ENCODE measurements at places on chromosomes 4 and X.

GRCh38 chrX:146831994-146832393 lies 17.4 kb upstream of the CXorf51A start:
- no peak for DNase-seq

DNA sequence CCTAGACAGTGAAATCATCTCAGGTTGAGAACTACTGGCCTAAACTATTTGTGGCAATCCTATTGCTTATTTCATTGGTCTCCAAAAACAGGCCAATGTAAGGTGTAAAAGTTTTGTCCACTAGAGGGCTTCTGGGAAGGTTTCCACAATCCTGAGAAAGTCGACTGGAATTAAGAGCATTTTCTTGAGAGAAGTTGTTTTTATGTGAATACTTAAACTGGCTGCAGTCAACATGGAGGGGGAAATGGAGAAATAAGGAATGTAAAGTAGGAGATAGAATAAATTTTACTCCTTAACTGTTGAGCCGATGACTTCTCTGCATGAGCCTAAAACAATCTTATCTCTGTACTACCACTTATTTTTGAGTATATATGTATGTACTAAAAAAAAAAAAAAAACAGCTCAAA lies 11.0 kb upstream of the EIF4E start:
- DNase-seq = peak; percentile 78

- peak; percentile 78 for DNase-seq
These were observed 571.1 kb upstream of the DIPK2B start for GRCh38 chrX:45771560-45772340.

GRCh38 chr4:108940149-108940548 lies 177.3 kb upstream of the ETNPPL start:
- no peak for DNase-seq

- peak; percentile 80 for DNase-seq
These were observed 131.2 kb upstream of the STX18 start for GRCh38 chr4:4673070-4673469.

- peak; percentile 92 for DNase-seq
These were observed at the start of gene ANKRD50 for GRCh38 chr4:124712372-124713184. Gene ANKRD50 (minus strand): TSS chr4:124712732. CDS start chr4:124710511, 2,221 bp downstream.

DNA sequence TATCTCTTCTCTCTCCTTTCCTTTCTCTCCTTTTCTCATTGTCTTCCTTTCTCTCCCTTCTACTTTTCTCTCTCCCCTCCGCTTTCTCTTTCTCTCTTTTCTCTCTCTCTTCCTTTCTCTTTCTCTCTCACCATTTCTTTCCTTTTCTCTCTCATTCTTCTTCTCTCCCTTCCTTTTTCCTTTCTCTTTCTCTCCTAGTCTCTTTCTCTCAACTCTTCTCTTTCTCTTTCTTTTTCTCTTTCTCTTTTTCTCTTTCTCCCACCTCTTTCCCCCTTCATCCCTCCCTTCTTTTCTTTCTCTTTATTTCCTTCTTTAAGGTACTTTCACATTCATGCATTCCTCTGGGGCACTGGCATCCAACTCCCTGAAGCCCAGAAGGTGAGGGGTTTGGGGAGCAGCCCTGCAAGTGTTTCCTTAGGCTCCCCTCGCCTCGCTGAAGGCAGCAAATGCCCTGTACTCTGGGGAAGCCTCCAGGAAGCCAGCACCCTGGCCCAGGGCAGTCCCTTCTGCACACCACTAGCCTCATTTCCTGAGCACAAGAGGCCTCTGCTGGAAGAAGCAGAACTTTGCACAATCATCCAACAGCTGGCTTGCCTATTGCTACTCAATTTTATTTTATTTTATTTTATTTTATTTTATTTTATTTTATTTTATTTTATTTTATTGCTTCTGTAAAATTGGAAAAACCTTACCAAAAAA lies 124.2 kb downstream of the NFKB1 start:
- peak; percentile 65 for DNase-seq

DNA sequence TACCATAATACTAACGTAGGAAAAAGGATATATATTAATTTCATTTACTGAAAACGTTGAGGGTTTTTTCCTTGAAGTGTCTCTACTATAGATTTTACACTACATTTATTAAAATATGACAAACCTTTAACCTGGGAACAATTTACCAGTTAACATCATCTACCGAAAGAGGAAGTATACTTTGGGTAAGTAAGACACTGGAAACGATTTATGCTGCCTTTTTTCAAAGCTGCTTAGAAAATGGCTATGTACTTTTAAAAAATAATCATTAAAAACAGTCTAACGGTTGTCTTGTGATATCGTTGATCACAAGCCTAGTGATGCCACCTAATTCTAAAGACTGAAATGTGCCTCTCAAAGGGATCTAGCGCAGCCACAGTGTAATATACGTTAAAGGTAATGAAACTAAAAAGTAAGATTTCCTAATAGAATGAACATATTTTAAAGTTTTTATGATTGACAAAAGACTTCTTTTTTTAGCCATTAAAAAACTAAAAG lies 50.4 kb downstream of the STX18 start:
- no peak for DNase-seq

- peak; percentile 8 for DNase-seq
These were observed 9.2 kb upstream of the EOLA1 start for GRCh38 chrX:149531599-149531998.

DNA sequence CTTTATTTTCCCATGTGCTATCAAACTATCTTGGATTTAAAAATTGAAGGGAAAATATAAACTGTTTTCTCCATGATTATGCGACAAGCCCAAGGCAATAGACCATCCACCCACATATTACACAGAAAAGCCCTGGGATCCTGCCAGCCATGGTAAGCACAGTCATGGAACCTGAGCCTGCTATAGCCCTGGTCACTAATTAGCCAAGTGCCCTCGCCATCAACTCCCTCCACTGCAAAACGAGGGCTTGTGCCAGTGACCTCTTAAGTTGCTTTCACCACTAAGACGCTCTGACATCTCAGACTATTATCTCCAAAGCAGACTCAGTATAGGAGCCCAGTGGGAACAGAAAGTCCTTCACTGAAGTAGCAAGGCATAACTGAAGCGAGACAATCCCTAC lies 69.2 kb downstream of the NLGN4X start:
- DNase-seq = no peak

DNA sequence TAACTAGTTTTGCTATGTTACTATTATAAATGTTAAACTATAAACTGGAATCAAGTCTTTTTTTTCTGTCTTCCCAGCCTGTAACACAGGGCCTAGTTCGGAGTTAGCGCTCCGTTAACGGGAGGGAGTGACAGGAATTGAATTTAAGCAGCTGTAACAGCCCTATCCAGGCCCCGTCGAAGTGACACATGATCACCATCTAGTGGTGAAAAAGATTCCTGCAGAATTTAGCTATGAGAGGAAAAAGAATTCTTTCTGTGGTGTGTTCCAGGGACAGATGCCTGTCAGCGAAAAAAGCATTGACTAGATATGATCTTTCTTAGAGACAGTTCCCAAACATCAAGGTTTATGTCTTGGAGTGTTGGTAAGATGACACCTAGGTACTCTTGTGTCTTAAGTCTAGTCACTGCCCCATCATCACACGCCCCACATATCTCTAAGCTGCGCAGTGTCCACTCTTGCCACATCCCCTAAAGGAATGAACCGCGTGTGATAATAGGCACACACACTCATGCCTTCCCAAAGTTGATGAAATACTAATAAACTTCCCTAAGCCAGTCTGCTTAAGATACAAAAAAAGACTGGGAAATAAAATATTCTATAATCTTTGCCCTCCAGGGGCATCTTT lies 2.1 kb downstream of the GAB3 start:
- DNase-seq = peak; percentile 62

GRCh38 chr4:12852338-12853307 lies 631.5 kb downstream of the RAB28 start:
- DNase-seq = peak; percentile 69

GRCh38 chrX:103780336-103781061 lies 3.9 kb downstream of the PLP1 start:
- DNase-seq = no peak

- no peak for DNase-seq
These were observed 5.0 kb downstream of the ARSD start for GRCh38 chrX:2924151-2924550.

- no peak for DNase-seq
These were observed 62.4 kb downstream of the ARHGAP10 start for GRCh38 chr4:147794314-147794680.

GRCh38 chrX:101564651-101565050 lies 14.3 kb downstream of the ARMCX1 start:
- DNase-seq = peak; percentile 1

DNA sequence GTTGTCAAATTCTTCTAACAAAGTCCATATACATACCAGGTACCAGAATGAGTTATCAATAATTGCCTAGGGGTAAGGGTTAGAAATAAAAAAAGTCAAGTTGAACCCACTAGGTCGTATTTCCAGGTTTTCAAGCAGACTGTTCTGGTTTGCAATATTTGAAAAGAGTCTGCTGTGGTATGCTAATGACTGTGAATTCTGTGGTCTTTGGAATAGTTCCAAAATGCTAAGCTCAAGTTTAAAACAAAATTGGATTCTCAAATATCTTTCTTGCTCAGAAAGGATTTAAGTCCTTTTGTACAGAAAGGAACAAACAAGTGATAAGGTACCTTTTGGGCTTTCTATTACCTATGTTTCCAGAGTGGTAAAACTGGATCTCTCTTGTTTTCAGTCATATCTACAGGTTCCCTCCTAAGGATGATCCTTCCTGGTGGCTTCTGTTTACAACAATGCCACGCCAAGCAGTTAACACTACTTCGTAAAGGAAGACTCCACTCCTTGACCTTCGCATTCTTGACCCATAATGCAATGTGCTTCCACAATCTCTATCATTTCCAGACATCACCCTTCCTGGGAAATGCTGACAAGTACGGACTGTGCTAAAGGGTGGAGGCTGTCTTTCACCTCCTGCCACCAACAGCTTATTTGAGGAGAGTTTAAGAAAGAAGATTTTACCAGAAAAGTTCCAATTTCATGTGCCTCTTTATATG lies 531.7 kb upstream of the FTHL17 start:
- peak; percentile 11 for DNase-seq

GRCh38 chrX:47068214-47068613 lies 10.0 kb upstream of the RGN start:
- no peak for DNase-seq

- no peak for DNase-seq
These were observed 71.8 kb upstream of the ALG13 start for GRCh38 chrX:111609206-111609605.

GRCh38 chr4:95411371-95412088 lies 137.2 kb downstream of the UNC5C start:
- DNase-seq = no peak

GRCh38 chr4:773214-773613 lies 52.7 kb downstream of the CPLX1 start:
- DNase-seq = no peak

- DNase-seq = no peak
These were observed 616.2 kb upstream of the AADAT start for GRCh38 chr4:170705907-170706306.

- no peak for DNase-seq
These were observed 199.3 kb upstream of the WDFY3 start for GRCh38 chr4:85165808-85166207.

- DNase-seq = no peak
These were observed 95.2 kb downstream of the DCLK2 start for GRCh38 chr4:150173432-150173861.

- no peak for DNase-seq
These were observed 3.4 kb downstream of the UGT2A3 start for GRCh38 chr4:68948044-68948743.

GRCh38 chr4:7141151-7141834 lies 51.0 kb upstream of the SORCS2 start:
- no peak for DNase-seq

GRCh38 chr4:137957806-137958205 lies 284.3 kb downstream of the SLC7A11 start:
- DNase-seq = no peak

DNA sequence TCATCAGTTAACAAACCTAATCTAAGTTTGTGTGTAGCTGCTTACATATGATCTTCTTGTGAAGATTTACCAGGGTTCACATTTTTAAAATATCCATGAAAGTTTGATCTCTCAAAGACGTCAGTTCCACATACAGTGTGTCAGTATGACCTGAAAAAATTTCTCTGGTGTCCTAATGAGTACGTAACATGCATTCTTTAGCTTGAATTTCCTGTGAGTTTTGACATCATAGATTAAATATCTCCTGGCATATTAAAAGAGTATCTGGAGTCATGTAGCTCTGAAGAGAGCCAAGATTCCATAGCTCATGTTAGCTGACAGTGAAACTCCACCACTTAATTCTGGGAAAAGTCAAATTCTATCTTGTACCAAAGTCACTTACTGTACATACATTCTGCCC lies 43.9 kb upstream of the PDLIM5 start:
- DNase-seq = peak; percentile 21

- no peak for DNase-seq
These were observed 350.3 kb downstream of the PTTG2 start for GRCh38 chr4:38310446-38311043.

GRCh38 chr4:165625281-165625680 lies 246.5 kb downstream of the CPE start:
- peak; percentile 30 for DNase-seq

DNA sequence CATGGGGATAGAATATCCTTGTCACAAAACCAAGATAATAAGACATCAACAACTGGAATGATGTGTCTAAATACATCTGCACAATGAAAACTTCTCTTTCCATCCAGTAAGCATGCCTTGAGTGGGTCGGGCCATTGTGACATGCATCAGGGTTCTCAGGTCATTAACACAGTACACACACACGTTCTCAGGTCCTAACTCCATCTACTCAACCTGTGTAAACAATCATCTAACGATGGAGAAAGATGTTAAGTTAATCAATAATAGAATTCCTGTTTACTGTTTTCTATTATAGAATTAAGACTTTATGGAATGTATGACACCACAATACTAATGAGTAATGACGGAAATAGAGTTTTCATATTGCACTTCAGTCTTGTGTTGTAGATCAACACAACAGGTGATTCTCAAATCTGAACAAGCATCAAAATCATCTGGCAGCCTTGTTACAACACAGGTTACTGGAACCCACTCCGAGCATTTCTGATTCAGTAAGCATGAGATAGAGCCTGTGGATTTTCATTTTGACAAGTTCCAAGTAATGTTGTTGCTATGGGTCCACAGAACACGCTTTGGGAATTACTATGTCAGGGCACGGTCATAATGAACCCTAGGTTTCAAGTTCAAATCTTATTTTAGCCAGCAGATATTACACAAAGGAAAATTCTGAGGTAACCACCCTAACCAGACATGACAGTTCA lies 315.8 kb upstream of the TEX13C start:
- DNase-seq = no peak

DNA sequence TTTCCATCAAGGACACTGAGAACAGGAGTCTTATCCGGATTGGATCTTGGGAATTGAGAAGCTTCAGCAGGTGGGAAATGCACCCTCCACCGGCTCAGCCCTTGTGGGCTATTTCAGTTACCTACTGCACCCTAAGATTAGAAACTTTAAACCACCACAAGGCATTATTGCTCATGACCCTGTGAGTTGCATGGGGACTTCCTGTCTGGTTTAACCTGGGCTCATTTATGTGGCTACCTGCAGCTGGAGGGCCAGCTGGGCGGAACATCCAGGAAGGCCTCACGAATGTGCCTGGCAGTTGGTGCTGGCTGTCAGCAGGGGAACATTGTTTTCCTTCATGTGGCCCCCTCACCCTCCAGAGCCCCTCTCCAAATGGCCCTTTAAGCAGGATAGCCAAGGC lies 164.1 kb downstream of the DEFB131A start:
- no peak for DNase-seq

GRCh38 chr4:155629956-155630355 lies 36.7 kb upstream of the GUCY1A1 start:
- DNase-seq = no peak
